ENCODE measurements at places on chromosomes 3 and 15.
A peak's percentile ranks its signal among the peaks of the same experiment; 100 is the strongest.

DNA sequence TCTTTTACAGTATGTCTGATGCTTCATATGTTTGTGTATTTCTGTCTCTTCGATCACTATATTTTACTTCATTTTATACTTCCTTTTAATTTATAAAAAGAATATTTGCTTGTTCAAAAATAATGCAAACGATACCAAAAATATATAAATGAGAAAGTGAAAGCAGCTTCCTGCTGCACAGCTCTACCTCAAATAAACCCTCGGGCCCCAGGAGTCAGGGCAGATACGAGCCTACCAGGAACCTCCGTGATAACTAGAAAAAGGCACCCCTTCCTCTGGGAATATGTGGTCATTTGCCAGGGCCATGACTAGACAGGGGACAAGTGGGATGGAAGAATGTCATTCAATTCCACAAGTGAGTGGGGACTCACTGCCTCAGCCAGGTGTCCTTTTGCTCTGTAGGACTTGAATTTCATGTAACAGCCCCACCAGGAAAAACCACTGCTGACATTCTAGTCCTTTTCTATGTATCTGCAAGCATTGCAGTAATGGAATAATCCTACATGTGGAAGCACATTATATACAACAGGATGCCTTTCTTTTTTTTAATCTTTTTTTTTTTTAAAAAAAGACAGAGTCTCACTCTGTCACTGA lies 133.3 kb downstream of the SUCLG2 start:
- DNase-seq = no peak

- no peak for DNase-seq
These were observed 106.6 kb downstream of the SEMA5B start for GRCh38 chr3:122920986-122921385.

- DNase-seq = peak; percentile 28
These were observed 222.8 kb downstream of the FOXP1 start for GRCh38 chr3:71360764-71361163.

- DNase-seq = no peak
These were observed 19.8 kb downstream of the GHRL start for GRCh38 chr3:10272977-10273376.

- no peak for DNase-seq
These were observed 99.5 kb upstream of the OSBPL11 start for GRCh38 chr3:125694761-125695294.

- no peak for DNase-seq
These were observed 27.5 kb downstream of the POLG start for GRCh38 chr15:89307046-89307587.

DNA sequence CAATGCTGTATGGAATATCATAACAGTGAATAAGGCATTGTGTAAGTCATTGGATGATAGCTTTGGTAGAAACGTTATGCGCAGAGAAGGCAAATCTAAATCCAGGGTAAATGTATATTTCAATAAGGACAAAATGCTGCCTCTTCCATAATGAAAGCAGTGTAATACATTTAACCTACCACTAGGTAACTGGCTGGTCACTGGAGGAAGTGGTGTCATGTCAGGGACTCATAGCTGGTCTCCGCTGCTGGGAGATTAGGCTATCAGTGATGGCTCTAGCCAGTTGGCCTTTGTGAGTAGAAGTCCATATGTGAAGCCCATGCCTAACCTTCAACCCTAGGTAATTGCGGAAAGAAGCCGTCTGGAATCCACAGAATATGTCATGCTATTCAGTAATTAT lies 140.9 kb downstream of the NLGN1 start:
- DNase-seq = no peak

- no peak for DNase-seq
These were observed 27.6 kb downstream of the OPA1 start for GRCh38 chr3:193620650-193621049.

- DNase-seq = no peak
These were observed 37.1 kb downstream of the ATP6V1A start for GRCh38 chr3:113783980-113784379.

Data from stimulated activated CD4-positive, alpha-beta T cell treated with anti-CD3 and anti-CD28 coated beads, Interleukin-2, amount 100 ng/mL, for 48 hours (primary cell).